ENCODE measurements at places on chromosomes 4 and X.

GRCh38 chr4:142875117-142875516 is 29.0 kb upstream of the INPP4B start:
- DNase-seq, result no peak

- no peak for DNase-seq
Measured at GRCh38 chr4:77010841-77011354, 61.3 kb downstream of the SEPTIN11 start.

DNA sequence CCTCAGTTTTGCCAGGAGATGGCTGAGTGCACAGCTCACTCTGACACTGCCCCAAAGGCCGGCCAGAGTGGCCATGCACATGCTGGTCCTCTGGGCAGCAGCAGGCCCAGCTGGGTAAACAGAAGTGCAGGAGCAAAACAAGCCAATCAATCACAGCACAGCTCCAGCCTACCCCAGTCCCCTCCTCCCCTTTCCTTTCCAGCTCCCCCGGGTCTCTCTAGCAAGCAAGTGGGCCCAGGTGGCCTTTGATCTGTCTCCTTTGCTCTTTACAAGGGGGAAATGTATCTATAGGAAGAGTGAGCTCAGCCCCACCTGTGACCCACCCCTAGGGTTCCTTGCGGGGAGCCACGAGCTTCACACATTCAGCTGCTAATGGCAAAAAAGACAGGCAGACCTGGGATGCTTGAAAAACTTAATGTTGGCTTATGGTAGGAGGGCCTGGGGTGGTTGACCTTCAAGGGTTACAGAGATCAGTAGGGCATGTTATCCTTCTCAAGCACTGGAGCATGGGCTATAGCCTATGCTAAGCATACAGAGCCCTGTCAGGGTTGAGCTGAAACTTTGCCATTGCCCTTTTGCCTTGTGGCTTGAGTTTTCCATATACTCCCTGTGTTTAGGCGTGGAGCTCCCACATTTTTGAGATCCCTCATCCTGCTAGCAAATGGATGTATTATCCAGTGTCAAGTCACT is 57.8 kb upstream of the PLAC1 start:
- no peak for DNase-seq

DNA sequence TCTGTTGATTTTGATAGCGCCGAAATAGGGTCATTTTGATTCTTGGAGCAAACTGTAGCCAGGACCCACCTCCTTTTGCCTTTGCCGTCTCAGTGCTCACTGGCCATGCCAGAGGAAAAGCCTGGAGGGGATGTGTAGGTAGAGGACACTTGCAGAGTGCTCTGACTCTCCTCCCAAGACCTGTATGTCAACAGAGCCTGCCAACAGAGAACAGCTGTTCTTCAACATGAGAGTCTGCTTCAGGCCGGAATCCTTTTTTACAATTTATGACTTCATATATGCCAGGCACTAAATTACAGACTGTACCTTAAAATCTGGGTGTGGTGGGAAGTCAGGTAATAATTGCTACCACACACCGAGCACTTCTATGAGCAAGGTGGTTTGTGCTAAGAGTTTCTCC is 94.2 kb downstream of the KDR start:
- no peak for DNase-seq

- no peak for DNase-seq
Measured at GRCh38 chr4:38381788-38382187, 282.2 kb upstream of the KLF3 start.

GRCh38 chr4:39792529-39792928 is 94.6 kb downstream of the UBE2K start:
- no peak for DNase-seq

- DNase-seq, result no peak
Measured at GRCh38 chr4:20430259-20430941, 178.7 kb downstream of the SLIT2 start.

- no peak for DNase-seq
Measured at GRCh38 chr4:4639370-4639769, 97.5 kb upstream of the STX18 start.

GRCh38 chr4:73018595-73018994 is 50.9 kb downstream of the COX18 start:
- DNase-seq, result no peak

- DNase-seq, result no peak
Measured at GRCh38 chr4:61727286-61727685, 527.2 kb downstream of the ADGRL3 start.

DNA sequence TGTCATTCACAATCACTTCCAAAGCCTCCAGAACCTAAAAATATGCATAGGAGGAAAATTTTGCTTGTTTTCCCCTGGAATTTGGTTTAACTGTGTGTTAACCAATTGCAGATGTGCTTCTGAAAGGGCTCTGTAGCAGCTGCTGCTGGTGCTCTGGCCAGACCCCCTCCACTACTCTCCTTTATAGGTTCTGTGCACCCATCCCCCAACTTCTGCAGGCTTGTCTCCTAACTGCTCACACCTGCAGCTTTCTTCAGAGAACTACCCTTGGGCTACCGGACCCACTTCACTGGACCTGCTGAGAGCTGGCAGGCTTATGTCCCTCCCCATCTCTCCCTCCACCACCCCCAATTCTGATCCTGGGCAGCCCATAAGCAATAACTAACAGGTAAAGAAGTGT is 662.1 kb upstream of the DIPK2B start:
- no peak for DNase-seq

Measured in central memory CD4-positive, alpha-beta T cell (primary cell).